ENCODE measurements at places on chromosomes 13 and 19.

DNA sequence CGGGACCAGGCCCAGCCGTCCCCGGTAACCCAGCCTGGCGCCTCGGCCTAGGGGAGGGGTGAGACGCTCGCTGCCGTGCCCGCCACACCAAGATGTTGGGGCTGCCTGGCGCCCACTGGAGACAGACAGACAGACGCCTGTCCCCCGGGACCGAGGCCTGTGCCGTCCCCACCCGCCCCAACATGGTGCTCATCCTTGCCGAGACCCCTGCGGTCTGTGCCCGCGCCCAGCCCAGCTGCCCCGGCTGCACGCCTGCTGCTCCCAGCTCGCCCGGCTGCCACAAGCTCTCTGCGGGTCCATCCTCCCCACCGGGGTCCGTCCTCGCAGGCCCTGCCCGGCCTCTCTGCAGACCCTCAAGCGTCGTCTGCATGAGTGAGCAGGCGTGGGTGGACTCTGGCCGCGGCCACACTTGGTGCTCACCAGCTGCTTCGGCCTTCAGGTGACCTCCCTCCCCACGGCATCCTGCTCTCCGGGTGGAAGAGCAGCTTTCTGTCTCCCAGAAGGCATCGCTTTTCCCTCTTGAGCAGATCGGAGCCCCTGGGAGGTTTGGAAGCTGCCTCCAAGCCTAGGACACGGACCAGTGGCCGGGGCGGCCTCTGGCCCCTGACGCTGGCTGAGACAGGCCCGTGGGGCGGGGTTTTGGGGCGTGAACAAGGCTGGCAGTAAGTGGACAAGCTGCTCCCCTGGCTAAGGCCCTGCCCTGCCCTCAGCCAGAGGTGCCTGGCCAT lies 6.7 kb upstream of the TMPRSS9 start:
- no peak for DNase-seq

GRCh38 chr13:80361298-80361697 lies 20.4 kb upstream of the SPRY2 start:
- no peak for DNase-seq

DNA sequence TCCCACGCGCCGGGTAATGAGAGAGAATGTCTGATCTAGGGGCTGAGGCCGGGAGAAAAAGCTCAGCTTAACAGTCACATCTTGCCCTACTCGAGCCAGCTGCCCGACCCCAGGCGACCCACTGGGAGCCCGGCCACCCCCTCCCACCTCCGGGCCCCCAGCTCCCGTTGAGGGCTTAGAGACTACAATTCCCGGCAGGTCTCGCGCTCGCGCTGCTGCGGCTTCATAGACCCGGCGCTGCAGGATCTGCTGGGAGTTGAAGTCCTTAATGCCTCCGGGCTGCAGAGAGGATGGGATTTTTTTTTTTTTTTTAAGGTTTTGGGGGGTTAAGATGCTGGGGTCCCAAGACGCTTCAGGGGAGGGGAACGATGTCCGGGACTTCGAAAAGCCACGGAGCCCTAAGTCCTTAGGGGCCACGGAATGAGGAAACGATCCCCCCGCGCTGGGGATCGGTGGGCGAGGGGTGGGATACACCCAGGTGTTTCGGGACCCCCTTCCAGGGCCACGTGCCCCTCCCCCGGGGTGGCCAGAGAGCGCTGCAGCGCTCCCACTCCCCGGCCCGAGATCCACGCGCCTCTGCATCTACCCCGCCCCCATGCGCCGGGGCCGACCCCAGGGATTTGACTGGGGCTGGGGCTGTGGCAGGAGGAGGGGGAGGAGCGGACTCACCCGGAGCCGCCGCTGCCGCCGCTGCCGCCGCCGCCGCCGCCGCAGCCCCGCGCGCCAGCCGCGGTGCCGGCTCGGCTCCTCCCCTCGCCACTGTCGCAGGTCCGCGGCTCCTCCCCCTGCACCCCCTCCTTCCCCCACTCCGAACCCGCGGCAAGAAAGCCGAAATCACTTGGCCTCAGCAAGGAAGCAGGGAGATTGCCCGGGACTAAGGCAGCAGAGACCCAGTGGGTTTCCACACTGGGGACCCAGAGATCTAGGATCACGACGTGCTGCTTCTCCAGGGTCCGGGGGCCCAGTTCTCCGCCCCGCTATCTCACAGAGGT lies at the start of gene SYT3:
Gene SYT3, minus strand, starts transcription at position 761 of the 992 bp plus-strand sequence. CDS start 2,470 bp downstream, outside the sequence.
- DNase-seq = peak; percentile 53

- peak; percentile 48 for DNase-seq
These were observed 7.7 kb downstream of the NDUFB7 start for GRCh38 chr19:14563989-14564651.

GRCh38 chr19:40702337-40703012 lies 12.0 kb upstream of the NUMBL start:
- no peak for DNase-seq

GRCh38 chr13:107118506-107118905 lies 550.6 kb upstream of the ARGLU1 start:
- no peak for DNase-seq

GRCh38 chr13:87777387-87777786 lies 106.2 kb downstream of the SLITRK5 start:
- DNase-seq = no peak

DNA sequence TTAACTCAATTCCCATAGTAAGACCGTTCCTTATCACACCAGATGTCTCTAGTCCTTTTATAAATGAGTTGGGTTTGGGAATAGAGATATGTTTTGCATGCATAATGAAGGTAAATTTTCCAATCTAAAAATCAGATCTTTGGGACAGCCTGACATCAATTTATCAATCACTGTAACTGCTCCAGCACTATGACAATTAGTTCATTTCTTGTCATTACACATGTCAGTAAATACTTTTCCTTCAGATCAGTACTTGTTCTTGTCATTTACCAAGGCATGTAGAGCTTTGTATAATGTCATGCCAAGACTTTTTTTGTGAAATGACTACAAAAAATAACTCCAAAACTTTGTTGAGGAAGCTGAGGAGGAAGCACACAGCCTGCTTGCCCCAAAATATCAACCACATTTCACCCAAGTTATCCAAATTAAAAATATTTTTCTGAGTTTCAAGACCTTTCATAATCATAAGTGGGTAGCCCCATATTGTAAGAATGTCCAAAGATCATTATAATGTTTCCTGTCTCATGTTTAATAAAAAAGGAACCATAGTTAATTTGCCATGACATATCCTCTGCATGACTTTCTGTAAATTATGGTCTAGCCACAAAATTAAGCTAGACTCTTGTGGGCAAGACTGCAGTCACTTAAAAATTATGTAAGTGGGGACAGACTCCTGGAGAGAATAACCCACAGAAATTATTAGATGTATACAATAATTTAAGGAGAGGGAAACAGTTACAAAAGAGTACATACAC lies 586.8 kb downstream of the TBC1D4 start:
- no peak for DNase-seq

- DNase-seq = peak; percentile 61
These were observed 81.5 kb downstream of the RYR1 start for GRCh38 chr19:38514812-38515633.

GRCh38 chr13:23724196-23724970 lies 154.2 kb downstream of the TNFRSF19 start:
- DNase-seq = no peak

DNA sequence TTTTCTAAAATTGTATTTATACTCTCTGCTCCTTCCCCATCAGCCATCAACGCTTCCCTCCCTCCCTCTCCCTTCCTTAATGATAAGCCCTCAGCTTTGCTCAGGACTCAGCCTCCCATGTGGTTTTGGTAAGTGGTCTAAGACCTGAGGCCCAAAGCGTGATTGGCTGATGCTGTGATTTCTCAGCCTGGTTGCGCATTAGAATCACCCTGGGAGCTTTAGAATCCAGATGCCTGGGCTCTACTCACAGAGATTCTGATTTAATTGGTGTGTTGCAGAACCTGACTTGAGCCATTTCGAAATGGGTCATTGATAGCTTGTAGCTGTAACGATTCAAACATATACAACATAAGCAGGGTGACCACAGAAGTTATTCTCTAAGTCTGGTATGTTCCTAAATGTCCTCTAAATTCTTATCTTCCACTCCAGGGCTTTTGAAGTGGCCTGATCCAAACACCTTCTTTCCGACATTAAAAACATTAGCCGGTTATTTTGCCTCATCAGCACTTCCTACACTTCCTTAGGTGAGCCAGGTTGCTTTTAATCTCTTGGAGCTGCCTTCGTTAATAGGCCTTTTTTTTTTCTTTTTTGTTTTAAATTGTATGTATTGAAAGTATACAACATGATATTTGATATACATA lies 60.6 kb downstream of the LRCH1 start:
- no peak for DNase-seq

- no peak for DNase-seq
These were observed 2.6 kb downstream of the ZBTB7A start for GRCh38 chr19:4064149-4064495.

DNA sequence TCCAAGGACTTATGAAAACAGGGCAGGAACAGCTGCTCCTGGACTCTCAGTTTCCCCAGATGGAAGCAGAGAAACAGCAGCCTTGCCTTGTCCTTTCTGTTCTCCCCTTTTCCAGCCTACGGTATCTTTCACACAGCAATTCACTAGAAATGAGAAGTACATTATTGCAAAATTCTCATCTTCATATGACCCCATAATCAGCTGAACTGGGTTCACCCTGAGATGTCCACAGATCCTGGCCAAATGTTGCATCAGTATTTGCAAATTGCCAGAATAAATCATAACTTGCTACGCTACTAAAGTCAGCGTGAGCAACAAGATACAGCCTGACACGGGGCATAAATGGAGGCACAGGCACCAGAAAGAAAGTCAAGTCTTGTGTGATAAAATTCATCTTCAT lies 16.1 kb downstream of the VSTM1 start:
- peak; percentile 44 for DNase-seq

- no peak for DNase-seq
These were observed 9.1 kb upstream of the TMEM255B start for GRCh38 chr13:113749967-113750366.

- no peak for DNase-seq
These were observed 242.4 kb upstream of the TMTC4 start for GRCh38 chr13:100917011-100917410.

GRCh38 chr19:50365434-50366306 lies at the start of gene NAPSA:
Gene NAPSA, minus strand, starts transcription at chr19:50365639. Its CDS starts 18 bp downstream, at chr19:50365621.
- DNase-seq = no peak

DNA sequence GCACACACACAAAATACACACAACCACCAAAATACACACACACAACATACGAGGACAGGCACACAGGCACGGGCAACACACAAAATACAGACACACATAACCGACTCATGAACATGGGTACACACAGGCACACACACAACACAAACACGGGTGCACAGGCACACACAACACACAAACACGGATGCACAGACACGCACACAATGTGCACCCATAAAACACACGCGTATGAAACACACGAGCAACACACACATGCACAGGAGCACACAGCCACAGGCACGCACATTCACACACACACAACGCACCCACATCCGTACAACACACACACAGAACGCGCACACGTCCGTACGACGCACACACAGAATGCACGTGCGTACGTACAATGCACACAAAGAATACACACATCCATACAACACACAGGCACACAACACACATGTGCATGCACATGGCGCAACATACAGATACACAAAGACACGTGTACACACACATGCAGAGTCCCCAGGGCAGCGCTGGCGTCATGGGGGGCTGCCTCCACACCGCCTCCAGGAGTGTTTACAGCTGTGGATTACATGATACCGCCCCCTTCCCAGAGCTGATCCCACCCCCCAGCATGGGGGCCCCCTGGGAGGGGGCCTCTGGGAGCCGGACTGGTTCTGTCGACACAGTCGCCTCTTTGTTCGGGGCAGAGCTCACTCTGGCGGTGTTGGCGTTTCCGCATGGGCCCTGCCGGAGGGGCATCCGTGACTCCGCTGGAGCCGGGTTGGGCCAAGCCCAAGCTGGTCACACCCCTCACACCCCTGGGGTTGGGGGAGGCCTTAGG lies 2.9 kb downstream of the SBNO2 start:
- no peak for DNase-seq

DNA sequence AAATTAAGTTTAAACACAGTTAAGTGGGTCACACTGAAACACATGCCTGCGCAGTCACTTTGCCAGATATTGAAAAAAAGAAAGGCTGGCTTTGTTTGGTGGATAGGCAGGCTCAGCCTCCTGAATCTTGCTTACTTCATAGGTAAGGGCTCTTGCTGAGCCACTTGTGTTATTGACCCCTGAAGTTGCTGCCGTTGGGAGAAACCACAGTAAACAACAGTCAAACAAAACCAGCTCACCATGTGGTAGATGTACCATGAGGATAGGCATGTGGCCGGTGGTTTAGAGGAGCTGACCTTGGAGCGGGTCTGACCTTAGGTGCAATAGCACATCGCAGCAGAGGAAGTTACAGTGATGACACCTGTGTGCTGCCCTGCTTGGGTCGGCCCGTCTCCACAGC lies 52.2 kb downstream of the SPATA13 start:
- DNase-seq = no peak

- DNase-seq = no peak
These were observed 458.4 kb downstream of the KLF12 start for GRCh38 chr13:73675821-73676220.

GRCh38 chr19:49913720-49914119 lies 15.3 kb upstream of the ATF5 start:
- no peak for DNase-seq

- peak; percentile 93 for DNase-seq
These were observed at the start of gene SIGLEC10 for GRCh38 chr19:51417107-51417809. Gene SIGLEC10, minus strand, starts transcription at chr19:51417642. Its CDS starts 61 bp downstream, at chr19:51417581.

DNA sequence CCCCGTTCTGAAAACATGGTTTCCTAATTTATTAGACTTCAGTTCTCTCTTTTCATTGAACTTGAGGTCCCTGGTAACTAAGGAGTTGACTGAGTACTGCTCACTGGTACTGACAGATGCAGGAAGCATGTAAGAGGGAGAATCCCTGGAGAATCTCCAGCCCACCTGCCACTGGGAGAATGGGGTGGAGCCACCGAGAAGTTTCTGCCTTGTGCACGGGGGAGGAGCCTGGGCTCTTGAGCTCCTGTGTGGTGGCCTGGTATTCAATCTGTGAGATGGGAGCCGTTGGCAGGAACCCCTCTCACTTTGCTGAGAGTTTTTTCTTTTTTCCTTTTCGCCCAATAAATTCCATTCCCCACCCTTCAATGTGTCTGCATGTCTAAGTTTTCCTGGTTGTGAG lies 13.2 kb upstream of the AKAP11 start:
- DNase-seq = no peak

GRCh38 chr19:48469289-48469881 lies at the start of gene CYTH2:
Gene CYTH2, plus strand, starts transcription at chr19:48469369. Its CDS starts 139 bp downstream, at chr19:48469508.
- peak; percentile 98 for DNase-seq

DNA sequence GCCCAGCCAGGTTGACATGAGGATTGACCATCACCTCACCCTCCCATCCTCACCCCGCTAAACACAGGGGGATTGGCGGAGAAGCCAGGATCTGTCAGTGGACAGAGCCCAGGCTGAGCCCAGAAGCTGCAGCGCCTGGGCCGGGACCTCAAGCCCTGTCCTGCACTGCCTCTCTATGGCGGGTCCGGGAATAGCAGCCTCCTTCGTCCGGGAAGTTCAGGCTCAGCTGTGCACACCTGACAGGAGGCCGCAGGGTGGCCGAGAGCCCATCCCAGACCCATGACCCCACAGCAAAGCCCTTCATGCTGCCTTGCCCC lies 67.8 kb downstream of the SPACA7 start:
- DNase-seq = peak; percentile 68
